Stimulated activated CD8-positive, alpha-beta memory T cell treated with anti-CD3 and anti-CD28 coated beads, Interleukin-7, amount 100 ng/mL, for 4 hours (primary cell): ENCODE measurements at places on chromosomes 7 and 10.

- no peak for DNase-seq
These were observed 25.7 kb upstream of the LMBR1 start for GRCh38 chr7:156918635-156919034.

GRCh38 chr10:23535381-23535780 is 96.5 kb downstream of the OTUD1 start:
- no peak for DNase-seq

- no peak for DNase-seq
These were observed 264.4 kb upstream of the MKI67 start for GRCh38 chr10:128390596-128390995.

- no peak for DNase-seq
These were observed 259.3 kb downstream of the ZEB1 start for GRCh38 chr10:31578181-31578852.

DNA sequence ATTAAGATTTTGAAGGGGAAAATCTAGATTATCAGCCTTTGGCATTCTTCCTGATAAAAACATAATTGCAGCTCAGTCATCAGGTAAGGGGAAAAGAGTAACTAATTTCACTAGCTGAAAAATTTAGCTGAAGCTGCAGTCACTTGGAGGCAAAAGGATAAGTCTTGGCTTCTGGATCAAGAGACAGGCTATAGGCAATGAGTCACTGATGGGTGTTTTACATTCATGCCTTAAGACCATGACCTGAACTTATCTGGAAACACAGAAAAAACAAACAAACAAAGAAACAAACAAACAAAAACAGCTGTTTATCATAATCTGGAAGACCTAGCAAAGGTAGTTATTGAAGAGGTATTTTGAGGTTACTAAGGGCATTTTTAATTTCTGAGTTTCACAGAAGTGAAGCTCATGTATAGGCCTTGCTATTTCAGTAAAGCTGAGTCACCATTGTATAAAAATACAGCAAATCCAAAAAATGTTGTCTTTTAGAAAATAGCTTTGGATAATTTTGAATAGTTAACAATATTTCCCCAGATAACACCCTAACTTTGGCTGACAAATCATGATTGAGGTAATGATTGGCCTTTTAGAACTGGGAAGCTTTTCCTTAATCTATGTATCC is 40.3 kb downstream of the ZNF22 start:
- DNase-seq: no peak

- no peak for DNase-seq
These were observed 2.9 kb downstream of the PITRM1 start for GRCh38 chr10:3169673-3170072.

DNA sequence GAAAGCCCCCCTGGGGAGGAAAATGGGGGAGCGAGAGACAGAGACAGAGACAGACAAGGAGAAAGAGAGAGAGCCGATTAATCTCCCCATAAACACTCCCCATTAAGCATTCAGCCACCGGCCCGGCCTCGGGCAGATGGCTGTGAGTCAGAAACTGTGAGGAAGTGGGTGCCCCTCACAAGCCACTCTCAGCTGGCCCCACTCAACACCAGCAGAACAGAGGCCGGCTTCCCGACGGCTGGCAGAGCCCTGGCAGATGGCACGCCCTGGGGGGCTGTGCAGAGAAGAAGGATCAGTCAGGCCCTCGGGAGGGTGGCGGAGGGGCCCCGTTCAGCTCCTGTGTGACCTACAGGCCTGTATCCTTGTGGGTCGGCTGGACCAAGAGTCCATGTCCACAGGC is 41.2 kb downstream of the CAMK2B start:
- DNase-seq: no peak

- DNase-seq: no peak
These were observed 11.0 kb upstream of the AHCYL2 start for GRCh38 chr7:129213828-129214227.

- DNase-seq: no peak
These were observed 1023.0 kb upstream of the SORCS1 start for GRCh38 chr10:108187408-108188012.
